ENCODE measurements at places on chromosomes 4 and X.
A peak's percentile ranks its signal among the peaks of the same experiment; 100 is the strongest.

GRCh38 chrX:120753413-120754251 is 122.0 kb downstream of the CT47B1 start:
- DNase-seq = no peak

GRCh38 chr4:95080969-95081368 is 323.2 kb downstream of the BMPR1B start:
- no peak for DNase-seq

DNA sequence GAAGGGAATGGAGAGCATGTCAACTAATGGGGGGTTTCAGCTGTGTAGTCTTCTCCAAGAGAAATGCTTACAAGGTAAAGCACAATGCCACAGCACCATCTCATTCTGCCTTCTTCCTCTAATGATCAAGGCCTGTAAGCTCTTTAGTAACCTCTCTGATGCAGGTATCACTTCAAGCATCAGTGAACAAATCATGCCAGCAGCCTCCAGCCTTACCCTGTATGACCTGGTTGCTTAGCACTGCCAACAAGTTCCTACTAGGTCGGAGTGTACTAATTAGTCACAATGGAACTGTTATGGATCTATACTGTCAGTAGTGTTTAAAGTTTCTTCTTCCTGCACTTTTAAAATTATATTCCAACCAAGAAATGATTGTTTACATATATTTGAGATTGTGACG is 197.7 kb downstream of the GRID2 start:
- DNase-seq = no peak

DNA sequence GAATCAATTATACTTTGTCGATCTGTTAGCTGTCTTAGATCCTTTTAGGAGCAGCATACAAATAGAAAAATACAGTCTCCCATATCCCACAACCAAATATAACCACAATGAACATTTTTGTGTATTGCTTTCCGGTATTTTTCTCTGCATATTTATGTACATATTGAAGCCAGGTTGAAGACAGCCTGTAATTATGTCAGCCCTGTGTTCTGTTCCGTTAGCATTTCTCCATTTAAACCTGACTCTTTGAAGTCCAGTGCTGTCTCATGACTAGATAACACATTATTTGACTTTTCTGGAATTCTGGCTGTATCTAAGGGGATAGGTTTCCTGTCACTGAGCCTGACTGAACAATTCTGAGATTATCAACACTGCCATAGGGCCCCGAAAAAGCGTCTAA is 4.0 kb upstream of the SLC34A2 start:
- no peak for DNase-seq

- no peak for DNase-seq
Observed at GRCh38 chrX:113384628-113385027, 544.0 kb upstream of the AMOT start.

DNA sequence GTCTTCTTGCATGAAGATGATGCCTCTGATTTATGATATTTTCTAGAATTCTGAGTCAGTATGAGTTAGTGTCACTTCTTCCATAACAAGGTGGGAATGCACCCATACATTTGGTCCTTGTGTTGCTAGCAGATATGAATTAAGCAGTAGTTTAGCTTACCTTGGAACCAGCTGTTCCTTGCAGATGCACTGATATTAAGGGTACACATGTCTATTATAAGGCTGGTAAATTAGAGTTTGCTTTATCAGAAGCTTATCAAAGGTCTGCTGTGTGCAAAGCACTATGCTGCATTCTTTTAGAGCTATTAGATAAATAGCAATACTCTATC is 36.5 kb downstream of the AFF1 start:
- no peak for DNase-seq

- no peak for DNase-seq
Observed at GRCh38 chr4:71980976-71981375, 50.8 kb upstream of the NPFFR2 start.

DNA sequence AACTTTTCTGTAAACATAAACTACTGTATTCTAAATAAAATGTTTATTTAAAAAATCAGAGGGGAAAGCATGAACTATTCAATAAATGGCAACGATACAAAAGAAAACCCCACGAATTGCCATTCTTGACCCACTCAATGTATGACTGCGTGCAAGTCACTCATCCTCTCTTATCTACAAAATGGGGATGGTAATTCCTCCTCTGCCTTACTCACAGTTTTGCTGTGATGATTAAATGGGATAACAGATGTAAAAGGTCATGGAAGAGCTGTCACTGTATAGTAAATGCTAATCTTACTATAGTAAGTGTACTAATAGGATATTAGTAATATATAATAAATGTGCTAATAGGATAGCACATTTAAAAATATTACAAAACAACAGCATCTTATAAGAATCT is 173.4 kb downstream of the SCFD2 start:
- no peak for DNase-seq

DNA sequence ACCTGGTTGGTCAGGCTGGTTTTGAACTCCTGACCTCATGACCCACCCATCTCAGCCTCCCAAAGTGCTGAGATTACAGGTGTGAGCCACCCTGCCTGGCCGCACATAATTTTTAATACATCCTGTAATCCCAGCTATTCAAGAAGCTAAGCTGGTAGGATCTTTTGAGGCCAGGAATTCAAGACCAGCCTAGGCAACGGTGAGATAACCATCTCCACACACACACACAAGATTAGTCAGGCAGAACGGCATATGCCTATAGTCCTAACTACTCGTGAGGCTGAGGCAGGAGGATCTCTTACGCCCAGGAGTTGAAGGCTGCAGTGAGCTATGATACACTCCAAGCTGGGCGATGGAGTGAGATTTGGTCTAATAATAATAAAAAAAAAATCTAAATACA is 212.4 kb upstream of the NEIL3 start:
- no peak for DNase-seq

- DNase-seq = no peak
Observed at GRCh38 chr4:85610450-85610849, 135.5 kb downstream of the ARHGAP24 start.

- no peak for DNase-seq
Observed at GRCh38 chr4:43485196-43485595, 592.7 kb downstream of the GRXCR1 start.

- DNase-seq = no peak
Observed at GRCh38 chr4:80619070-80619674, 283.6 kb downstream of the CFAP299 start.

DNA sequence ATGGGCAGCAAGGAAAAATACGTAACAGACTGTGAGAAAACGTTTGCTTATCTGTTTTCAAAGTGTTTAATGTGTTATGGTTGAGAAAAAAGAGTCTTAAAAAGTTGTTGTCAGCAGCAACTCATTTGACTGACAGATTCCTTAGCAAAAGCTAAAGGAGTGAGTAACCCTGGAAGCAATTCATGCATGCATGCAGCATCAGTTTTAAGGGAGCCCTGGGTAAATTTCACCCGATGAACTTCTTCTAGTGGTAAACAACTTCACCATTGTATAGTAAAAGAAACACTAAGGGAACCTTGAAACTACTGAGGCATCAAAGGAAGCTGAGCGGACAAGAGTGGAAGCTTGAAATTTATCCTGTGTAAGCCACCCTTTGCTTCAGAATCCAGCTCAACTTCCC is 583.2 kb upstream of the INTU start:
- no peak for DNase-seq

- no peak for DNase-seq
Observed at GRCh38 chrX:124194901-124195300, 137.6 kb upstream of the TEX13D start.

GRCh38 chr4:25614807-25615206 is 40.8 kb upstream of the SLC34A2 start:
- DNase-seq = no peak

DNA sequence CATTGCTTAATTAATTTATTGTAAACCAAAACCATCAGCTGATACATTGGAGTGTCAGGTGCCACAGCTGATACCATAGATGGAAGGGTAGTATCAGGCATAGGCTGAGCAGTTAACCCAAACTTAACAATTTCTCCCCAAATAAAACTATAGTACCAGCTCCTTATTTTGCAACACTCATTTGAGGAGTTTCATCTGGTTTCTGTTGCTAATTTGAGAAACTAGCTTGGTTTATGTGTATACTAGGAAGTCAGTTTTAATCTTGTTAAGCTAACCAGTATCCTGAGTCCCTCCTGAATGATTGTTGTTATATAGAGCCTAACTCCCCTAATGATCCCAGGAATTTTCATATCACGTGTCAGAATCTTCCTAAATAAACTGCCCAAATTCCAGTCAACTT is 12.7 kb downstream of the DCAF16 start:
- DNase-seq = no peak

GRCh38 chr4:177091515-177091914 is 218.2 kb upstream of the NEIL3 start:
- DNase-seq = no peak

GRCh38 chrX:109845996-109846395 is 112.9 kb upstream of the ACSL4 start:
- DNase-seq = no peak

DNA sequence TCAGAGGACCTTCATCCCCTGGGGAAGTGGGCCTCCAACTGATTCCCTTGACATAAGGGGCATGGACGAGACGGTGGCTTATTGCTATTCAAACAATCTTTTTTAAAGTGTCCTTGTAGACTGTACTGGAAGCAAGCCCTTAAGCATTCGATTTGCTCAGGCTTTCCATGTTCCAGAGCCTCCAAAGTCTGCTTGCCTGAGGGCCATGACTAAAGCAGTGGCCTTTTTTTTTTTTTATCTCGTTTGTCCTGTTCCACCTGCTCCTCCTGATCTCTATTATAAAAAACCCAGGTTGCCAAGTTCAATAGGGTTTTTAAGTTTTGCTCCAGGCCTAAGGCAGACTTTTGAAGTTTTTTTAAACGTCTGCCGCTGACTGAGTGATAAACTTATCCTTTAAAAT is 103.7 kb upstream of the AADAT start:
- no peak for DNase-seq

GRCh38 chr4:183766140-183766539 is 107.0 kb downstream of the TRAPPC11 start:
- DNase-seq = no peak

GRCh38 chr4:104418286-104418685 is 76.4 kb downstream of the CXXC4 start:
- no peak for DNase-seq

DNA sequence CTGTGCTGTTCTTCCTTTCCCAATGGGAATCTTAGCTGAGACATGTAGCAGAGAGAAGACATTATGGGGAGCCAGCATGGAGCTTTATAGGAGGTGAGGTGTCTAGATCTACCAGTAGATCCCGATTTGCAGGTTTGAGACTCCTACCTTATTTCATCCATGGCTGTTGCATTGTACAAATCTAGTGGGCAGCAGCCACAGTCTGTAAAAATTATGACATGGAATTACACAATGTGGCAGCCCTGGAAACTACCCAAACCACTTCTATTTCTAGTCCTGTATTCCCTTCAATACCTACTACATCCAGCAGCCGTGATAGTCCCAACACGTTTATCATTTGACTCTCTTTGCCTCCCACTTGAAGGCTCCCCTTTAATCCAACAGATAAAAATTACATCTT is 8.1 kb downstream of the ATP7A start:
- no peak for DNase-seq

- peak; percentile 28 for DNase-seq
Observed at GRCh38 chrX:40845331-40845911, 110.1 kb upstream of the MED14 start.

GRCh38 chrX:46599051-46599560 is 25.5 kb downstream of the CHST7 start:
- no peak for DNase-seq

DNA sequence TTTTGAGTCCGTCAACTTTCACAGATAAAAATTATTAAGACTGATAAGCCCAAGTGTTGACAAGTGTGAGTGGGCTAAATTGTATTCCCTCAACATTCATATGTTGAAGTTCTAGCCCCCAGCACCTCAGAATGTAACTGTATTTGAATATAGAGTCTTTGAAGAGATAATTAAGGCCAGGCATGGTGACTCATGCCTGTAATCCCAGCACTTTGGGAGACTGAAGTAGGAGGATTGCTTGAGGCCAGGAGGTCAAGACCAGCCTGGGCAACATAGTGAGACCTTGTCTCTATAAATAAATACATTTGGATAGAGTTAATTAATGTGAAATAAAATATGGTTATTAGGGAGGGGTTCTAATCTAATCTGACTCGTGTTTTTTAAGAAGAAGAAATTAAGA is 29.7 kb upstream of the SLC25A4 start:
- no peak for DNase-seq

DNA sequence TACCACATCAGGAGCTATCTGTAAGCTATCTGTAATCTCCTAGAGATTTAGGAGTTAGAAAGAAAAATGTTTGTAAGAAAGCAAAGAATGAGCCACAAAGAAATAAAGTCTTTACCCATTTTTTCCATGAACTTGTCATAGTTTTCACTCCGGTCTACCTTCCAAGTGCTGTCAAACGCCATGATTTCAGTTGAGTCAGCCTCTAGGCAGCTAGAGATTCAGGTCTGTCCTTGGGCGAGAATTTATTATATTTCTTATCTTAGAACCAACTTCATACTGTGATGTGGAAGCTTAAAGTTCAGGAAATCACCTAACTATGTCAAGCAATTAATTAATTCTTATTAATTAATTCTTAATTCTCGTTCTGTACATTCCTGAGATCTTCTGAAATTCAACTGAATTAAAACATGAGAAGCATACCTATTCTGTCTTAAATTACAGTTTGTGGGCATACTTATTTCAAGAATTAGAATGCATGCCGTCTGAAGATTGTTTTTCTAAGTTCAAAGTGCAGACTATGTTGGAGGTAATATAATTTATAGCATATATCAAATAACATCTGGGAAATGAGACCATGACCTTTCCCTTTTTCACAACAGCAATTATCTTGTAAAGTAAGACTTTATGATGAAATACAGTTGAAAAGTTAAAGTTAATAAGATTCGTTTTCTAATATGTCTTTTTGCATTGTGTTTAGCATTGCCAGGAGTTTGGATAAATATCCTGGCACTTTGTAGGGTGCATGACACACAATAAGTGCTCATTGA is at the start of gene FABP2:
Gene FABP2 (minus strand): TSS at position 218 of the 767 bp plus-strand sequence. CDS start 36 bp downstream, at position 182.
- DNase-seq = no peak

DNA sequence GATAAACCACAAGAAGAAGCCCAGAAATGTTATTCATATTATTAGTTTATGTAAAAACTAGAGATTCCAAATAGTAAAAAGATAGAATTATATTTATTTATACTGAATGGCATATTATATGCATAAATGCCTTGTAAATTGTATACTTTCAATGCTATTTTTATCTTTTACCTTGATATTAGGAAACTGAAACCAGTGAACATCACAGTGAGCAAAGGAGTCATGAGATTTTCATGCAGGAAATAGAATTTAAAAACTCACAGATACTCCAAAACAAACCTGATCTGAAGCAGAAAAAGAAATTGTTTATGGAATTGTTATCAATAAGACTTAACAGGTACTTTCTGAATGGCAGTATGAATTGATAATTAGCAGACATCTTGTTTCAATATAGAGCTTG is 207.3 kb upstream of the CENPE start:
- DNase-seq = no peak

- no peak for DNase-seq
Observed at GRCh38 chr4:29046186-29046585, 1674.0 kb upstream of the PCDH7 start.

DNA sequence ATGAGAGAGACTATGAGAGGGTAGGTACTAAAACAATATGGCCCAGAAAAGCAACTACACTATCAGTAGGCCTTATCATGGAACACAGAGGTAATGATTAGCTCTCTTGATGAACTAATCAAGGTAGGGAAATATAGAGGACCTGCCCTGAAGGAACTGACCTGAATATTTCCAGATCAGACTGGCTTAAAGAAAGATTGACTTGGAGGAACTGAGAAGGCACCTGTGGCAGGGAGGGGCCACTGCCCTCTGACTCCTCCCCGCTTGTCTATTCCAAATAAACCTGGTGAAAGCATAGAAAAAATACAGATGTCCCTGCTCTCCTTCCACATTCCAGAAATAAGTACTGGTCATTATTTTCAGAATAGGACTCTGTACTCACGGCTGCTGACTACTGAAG is 5.5 kb downstream of the RPS6KA6 start:
- DNase-seq = no peak

- DNase-seq = no peak
Observed at GRCh38 chr4:12861422-12861821, 622.7 kb downstream of the RAB28 start.
